ENCODE measurements at places on chromosomes 5 and 9.

DNA sequence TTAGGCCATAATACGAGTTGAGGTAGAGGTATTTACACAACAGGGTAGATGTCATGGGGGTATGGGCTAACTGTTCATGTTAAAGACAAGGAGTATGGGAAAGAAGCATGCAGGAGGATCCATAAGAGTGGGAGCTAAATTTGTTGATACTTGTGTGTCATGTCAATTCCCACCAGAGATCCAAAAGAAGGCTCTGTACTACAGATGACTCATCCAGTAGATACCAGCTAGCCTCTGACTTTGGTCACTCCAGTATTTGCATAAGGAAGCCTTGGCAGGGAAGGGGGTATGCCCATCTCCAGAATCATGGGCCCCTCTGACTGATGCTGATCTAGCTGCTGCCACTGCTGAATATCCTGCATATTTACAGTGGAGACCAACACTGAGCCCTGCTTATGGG is 743.7 kb upstream of the GRAMD2B start:
- DNase-seq = no peak

- no peak for DNase-seq
Measured at GRCh38 chr9:38254151-38254550, 138.4 kb upstream of the ALDH1B1 start.

DNA sequence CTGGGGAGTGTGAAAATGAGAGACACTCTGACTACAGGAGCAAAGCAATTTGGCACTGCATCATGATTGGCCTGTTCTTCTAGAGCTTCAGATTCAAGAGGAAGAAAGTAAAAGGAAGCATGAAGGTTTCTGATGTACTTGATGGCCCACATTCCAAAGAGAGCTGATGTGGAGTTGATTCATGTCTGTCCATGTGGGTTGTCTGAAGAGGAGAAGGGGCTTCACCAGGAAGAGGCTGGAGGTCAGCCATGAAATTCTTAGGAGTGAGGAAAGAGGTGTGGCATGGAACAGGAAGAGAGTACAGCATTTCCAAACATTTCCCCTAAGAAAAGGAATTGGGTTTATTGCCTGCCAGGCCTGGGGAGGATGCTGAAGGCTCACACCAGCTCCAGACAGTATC is 70.7 kb downstream of the PTCD2 start:
- no peak for DNase-seq

DNA sequence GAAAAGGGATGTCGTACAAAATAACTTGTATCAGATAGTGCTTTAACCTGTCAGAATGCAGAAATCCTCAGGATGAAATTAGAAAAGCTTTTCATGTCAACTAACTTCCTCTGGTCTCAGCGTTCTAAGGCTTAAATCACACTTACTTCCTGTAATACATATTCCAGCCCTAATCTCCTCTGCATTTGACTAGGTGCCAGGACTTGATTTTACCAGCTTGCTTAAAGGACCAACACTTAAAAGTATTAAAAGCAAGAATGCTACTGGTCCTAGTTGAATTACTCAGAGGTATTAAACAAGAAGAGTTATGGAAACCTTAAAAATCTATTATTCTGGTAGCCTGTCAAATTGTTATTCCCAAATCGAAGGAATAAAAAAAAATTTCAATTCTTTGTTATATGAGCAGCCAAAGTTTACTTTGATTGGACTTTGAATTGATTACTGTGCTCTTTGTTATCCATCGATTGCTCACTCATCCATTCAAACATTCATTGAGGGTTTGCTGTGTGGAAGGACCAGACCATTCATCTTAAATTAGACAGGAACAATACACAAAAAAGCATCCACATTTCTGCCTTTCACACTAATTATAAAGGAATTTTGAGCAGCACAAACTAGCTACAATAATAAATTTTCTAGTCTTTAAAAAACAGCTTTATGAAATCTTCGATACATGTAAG is 108.7 kb downstream of the MUSK start:
- DNase-seq = peak; percentile 39

- no peak for DNase-seq
Measured at GRCh38 chr5:112706446-112707016, 31.2 kb upstream of the APC start.

GRCh38 chr9:137710704-137711103 is 91.9 kb downstream of the EHMT1 start:
- DNase-seq = no peak

DNA sequence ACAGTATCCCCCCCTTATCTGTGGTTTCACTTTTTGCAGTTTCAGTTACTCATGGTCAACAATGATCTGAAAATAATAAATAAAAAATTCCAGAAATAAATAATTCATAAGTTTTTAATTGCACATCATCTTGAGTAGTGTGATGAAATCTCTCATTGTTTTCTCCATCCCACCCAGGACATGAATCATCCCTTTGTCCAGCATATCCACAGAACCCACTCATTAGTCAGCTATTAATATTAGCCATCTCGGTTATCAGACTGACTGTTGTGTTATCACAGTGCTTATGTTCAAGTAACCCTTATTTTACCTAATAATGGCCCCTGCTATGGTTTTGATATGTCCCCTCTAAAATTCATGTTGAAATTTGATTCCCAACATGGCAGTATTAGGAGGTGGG is 40.7 kb downstream of the FAM114A2 start:
- no peak for DNase-seq

DNA sequence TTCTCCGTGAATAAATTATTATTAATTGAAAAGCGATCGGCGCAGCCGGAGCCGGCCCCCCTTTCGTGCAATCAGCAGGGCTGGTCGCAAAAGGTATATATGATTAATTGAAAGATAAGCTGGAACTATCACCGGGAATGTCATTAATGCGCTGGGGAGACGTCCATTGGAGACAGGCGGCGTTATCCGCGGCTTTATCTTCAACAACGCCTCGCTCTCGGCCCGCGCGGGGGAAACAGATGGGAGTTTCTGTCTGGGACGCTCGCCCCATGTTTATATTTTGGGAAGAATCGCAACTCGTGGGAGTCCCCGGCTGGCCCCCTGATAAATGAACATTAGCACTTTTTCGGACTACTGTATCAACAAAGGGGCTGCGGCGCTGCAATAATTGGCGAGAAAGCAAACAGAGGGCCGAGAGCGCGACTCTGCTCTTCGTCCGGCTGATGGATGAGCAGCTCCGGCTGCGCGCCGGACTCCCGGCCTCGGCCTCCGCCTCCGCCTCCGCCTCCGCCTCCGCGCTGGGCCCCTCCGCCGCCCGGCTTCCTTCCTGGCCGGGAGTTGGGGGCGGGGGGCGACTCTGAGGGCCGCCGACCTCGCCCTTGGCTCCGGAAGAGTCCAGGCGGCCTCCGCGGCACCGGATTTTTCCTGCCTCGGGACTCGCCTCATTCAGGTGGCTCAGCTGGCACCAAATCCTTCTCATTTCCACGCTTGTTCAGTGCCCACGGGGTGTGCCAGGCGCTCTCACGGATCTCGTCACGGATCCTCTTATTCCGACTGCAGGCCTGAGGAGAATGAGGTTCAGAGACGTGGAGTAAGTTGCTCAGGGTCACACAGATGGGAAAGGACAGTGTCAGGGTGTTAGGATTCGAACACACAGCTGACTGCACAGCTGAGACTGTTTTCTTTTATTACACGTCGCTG is 3.6 kb upstream of the NKX2-5 start:
- DNase-seq = no peak

GRCh38 chr9:6498982-6499381 is 86.0 kb downstream of the UHRF2 start:
- no peak for DNase-seq

GRCh38 chr9:129938291-129938979 is 103.2 kb downstream of the USP20 start:
- peak; percentile 37 for DNase-seq

DNA sequence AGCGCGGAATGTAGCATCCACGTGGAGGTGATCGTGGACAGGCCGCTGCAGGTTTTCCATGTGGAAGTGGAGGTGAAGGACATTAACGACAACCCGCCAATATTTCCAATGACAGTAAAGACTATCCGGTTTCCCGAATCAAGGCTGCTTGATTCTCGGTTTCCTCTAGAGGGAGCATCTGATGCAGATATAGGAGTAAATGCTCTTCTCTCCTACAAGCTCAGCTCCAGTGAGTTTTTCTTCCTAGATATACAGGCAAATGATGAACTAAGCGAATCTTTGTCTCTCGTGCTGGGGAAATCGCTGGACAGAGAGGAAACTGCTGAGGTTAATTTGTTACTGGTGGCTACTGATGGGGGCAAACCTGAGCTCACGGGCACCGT is 598 bp downstream of the PCDHA2 start:
- DNase-seq = no peak
